Skin of body (tissue), 3 donors: ENCODE measurements at places on chromosomes 4 and X.

GRCh38 chr4:175935016-175935661 lies 123.1 kb upstream of the GPM6A start:
- DNase-seq = no peak

GRCh38 chr4:105633241-105633640 lies 75.2 kb downstream of the INTS12 start:
- no peak for DNase-seq

DNA sequence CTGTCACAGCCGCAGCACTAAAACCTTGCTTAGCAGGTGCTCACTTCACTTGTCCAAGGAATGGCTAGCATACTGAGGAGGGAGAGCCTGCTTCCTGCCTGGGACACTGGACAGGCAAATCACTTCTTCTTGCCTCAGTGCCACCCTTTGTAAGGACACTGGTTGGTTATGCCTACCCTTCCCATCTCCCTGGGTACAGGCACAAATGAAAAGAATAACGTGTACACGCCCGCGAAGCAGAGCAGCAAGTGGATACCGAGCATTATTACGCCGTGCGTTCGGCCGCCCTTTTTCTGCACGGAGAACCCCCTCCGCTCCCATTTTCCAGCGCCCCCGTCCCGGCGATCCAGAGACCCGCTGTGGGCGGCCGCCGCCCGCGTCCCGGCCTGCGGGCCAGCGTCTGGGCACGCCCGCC lies 338 bp upstream of the KLHL2 start:
- DNase-seq = no peak

DNA sequence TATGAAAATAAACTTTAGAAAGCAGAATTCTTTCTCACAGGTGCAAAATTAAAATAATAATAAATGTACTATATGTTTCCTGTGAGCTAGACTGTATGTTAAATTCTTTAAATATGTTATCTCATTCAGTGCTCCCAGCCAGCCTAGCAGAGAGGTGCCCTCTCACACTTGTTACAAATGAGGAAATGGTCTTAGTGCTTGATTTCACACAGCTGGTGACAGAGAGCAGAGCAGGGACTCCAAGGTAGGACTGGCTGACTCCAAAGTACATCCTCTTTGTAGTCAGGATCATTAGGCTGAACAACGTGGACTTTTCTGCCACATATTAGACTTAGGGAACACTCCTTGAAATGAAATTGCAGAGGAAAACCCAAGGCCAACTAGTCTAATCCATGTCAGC lies 72.0 kb upstream of the HHIP start:
- no peak for DNase-seq

DNA sequence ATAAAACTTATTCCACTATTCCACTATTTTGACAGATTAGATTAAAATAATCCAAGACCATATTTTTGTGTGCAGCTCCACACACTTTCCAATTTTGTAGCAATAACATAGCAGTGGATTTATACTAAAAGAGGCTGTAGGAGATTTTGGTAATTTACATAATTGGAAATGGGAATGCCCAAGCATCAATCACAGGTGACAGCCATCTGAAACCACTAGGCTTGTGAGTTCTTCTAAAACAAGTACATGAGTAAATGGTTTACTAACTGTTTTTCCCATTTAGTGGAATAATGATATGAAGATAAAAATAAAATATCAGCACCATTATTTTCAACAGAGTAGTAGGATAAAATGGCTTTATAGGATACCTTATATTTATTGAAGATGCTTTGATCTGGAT lies 4.4 kb downstream of the ANK2 start:
- no peak for DNase-seq

DNA sequence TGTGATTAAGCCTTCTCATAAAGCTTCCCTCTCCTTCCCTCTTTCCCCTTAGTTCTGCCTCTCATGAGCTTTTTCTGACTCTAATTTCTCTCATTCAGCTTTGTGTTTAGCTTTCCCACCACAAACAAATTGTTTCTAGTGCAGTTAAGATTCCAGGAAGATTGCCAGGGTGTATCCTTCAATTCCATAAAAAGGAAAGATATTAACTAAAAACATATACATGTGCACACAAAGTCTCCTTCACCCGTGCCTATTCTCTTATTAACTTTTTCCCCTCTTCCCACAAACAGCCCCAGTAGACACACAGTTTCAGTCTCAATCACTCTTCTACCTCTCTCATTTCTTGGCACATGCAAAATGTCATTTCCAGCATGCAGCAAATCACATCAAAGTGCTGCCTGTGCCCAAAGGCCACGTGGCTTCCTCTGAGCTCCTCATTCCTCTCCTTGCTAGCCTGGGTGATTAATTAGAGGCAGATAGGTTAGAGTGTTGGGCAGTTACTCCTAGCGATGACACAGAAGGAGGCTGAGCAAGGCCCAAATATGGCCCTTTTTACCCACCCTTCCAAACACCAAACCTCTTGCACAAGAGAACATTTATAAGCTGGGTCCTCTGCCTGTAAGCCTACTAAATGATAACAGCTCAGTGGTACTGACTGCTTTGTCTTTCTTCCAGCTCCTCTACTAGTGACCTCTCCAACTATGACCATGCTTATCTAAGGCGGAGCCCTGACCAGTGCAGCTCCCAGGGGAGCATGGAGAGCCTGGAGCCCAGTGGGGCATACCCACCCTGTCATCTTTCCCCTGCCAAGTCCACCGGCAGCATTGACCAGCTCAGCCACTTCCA lies 159.6 kb downstream of the SOWAHB start:
- peak; percentile 93 for DNase-seq

- peak; percentile 37 for DNase-seq
These were observed 508.7 kb downstream of the ZNF674 start for GRCh38 chrX:46036508-46036907.

GRCh38 chrX:153848325-153848724 lies 18.0 kb upstream of the PDZD4 start:
- DNase-seq = no peak

GRCh38 chr4:104457308-104457981 lies 37.2 kb downstream of the CXXC4 start:
- DNase-seq = no peak

DNA sequence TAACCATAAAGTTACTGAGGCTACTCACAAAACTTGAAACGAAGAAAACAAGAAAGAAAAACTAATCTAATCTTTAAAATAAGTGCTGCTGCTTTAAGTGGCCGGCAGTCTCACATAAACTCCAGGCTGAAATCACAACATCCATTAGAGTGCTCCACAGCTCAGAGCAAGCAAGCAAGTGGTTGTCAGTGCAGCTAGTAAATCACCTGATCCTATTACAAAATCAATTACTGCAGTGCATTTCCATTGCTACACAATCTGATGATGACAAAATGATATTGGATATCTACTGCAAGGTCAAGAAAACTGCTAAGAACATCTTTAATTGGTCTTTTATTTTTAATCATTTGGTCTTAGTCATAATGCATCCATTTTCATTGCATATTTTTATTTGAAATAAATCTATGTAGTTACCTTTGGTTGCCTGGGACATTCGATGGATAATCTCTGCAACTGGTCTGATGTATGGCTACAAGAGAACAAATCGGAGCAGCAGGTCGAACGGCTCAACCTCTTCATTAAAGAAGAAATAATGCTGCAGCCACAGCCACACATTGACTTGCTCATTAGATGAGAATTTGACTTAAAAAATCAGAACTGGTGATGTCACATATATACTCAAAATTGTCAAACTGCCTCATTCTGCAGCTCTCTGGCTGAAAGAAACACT lies 87.7 kb downstream of the FBXW7 start:
- no peak for DNase-seq

DNA sequence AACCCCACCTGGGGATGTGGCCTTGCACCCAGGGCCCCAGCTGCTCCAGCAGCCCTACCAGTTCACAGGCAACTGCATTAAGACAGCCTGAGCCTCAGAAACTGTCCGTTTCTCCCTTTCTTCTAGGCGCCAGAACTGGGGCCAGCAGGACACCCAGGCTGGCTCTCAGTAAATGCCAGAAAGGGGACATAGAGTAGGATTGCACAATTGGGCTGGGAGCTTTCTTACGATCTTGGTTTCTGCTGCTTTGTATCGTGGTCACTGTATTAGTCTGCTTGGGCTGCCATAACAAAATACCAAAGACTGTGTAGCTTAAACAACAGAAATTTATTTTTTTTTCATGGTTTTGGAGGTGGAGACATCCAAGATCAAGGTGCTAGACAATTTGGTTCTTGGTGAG lies 48.4 kb downstream of the NALF2 start:
- DNase-seq = no peak

DNA sequence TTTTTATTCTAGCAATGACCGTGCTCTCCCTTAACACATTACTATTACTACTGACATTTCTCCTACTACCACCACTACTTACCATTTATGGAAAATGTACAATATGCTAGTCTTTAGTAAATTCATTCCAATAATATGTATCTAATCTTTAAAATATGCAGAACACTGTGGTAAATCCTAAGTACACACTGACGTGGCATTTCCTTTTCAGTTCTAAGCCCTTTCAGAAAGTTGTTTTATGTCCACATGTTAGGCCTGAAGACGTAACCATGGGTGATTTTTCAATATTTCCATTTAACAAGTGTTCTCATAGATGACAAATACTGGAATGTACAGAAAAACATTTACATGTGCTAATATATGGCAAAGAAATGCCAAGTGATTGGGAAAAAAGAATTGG lies 268.6 kb upstream of the SLIT2 start:
- DNase-seq = peak; percentile 92

DNA sequence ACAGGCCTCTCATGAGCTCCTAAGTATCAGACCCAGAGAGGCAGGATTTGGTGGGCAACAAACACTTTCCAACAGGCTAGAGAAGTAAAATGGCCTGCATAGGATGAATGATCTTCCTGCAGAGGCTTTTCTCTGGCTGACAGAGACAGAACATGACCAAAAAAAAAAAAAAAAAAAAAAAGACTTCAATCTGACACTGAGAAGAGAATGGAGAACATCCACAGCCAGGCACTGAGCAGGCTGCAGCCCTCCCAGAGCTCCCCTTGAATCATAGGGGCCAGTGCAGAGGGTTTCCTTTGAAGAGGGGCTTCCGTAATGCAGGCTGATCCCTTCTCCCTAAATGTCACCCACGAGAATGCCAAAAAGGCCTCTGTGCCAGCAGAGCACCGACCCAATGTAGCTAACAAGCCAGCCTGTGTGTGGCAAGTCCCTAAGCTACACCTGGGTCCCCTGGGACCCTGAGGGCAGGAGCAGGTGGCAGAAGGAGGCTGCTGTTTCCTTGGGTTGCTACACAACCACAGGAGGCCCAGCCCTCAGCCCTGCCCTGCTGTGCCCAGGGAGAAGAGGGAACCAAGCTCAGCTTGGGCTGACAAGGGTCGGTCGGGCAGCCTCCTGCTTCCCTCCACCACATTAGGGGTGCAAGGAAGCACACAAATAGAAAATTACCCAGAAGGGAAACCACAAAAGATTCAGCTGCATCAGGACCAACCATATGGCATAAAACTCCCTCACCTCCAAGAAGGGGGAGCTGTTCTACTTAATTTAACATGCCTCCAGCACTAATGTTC lies 55.6 kb downstream of the MAP7D2 start:
- no peak for DNase-seq

DNA sequence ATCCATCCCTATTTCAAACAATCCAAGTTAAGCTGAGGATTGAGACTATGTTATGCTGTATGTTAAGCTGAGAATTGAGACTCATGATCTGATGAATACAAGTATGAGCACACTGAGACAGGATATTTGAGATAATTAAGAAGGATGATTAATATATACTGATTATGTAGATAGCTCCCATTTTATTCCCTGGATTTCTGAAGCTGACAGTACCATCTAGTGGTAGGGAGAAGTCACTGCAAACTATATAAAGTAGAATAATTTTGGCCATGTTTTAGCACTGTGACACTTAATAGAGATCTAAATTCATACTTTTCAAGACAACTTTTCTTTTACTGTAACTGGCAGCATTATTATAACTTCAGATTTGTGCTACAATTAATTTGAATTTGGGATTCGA lies 63.8 kb upstream of the HPRT1 start:
- DNase-seq = no peak

GRCh38 chr4:129140521-129140920 lies 44.6 kb downstream of the C4orf33 start:
- no peak for DNase-seq

GRCh38 chr4:180028682-180029081 lies 2214.5 kb upstream of the TENM3 start:
- no peak for DNase-seq

- DNase-seq = peak; percentile 23
These were observed 100.6 kb downstream of the AKAP4 start for GRCh38 chrX:50100188-50100587.

DNA sequence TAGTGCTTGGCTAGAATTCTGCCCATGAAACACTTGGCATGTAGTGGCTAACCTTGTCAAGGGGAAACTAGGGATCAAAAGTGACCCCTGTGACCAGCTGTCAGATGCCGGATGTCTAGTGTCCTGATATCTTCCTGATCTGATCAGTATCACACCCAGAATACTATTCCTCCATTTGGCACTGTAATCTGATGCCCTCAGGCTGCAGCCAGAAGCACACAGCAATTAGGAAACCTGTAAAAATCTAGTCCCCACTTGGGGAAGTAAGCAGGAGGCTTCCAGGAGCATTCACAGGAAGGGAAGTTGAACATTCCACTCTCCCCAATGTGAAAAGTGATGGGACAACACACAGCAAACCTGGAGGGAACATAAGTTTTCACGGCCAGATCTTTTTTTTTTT lies 125.1 kb downstream of the HS6ST2 start:
- no peak for DNase-seq

GRCh38 chr4:168677063-168677462 lies 180.2 kb downstream of the PALLD start:
- DNase-seq = no peak
